Stimulated activated CD8-positive, alpha-beta memory T cell treated with anti-CD3 and anti-CD28 coated beads, Interleukin-2, amount 100 ng/mL, for 1 hour (primary cell): ENCODE measurements at places on chromosomes 12 and 14.

DNA sequence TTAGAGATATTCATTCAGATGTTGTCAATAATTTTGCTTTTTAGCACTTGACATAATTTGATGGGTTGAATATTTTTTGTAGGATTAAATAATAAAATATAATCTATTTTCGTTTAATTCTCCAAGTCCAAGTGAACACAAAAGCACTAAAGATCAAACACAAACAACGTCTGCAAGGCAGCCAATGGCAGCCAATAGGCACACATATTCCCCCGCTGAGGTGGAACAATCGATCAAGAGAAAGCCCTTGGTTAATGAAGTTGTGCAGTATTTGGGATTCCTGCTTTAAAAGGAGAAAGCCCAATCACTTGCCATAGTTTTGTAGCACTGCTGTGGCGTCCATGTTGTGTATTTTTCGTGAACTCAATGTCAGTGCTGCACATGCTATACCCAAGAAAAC, 1.5 kb downstream of the DHRS7 start:
- no peak for DNase-seq

- no peak for DNase-seq
Measured at GRCh38 chr14:56379956-56380355, 199.6 kb upstream of the TMEM260 start.

DNA sequence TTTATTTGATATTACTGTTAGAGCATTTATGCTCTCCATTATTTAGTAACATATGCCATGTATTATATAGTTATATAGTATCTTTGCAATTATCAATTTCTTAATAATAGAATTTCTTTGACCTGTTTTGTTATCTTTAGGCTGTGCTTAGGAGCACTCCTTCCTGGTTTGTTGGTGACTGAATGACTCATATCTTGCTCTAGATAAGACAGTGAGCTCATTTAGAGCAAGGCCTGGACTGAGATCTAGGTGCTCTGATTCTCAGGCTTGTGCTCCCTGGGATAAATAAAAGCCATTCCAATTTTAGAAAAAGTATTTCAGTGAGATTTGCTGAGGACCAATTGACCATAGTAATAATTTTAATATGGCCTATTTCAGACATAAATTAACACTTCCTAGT, 951.2 kb downstream of the FLRT2 start:
- DNase-seq = no peak

DNA sequence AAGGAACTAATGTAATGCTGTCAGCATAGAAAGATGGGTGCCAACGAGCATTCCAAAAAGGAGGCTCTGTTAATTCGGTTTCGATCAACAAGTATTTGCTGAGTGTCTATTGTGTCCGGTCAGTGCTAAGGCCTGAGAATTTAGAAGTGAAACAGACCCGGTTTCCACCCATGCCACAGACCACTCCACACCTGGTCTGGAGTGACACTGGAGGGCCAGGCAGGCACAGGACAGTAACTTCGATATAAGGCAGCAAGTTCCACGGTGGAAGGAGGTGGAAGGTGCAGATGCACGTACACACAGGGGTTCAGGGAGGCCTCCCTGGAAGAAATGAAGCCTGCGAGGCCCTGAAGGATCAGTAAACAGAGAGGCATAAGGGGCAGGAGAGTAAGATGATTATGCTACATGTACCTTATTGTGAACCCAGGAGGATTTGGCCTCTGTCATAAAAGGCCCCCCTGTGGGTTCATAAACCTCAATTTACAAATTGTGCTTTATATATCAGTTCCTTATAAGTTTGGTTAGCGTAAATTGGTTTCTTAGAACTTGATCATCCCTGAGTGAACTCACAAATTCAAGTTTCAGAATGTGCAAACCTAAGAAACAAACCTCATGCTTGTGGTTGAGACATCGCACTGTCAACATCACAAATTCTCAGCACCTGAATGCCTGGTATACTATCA, 25.9 kb downstream of the SSH1 start:
- DNase-seq = no peak

DNA sequence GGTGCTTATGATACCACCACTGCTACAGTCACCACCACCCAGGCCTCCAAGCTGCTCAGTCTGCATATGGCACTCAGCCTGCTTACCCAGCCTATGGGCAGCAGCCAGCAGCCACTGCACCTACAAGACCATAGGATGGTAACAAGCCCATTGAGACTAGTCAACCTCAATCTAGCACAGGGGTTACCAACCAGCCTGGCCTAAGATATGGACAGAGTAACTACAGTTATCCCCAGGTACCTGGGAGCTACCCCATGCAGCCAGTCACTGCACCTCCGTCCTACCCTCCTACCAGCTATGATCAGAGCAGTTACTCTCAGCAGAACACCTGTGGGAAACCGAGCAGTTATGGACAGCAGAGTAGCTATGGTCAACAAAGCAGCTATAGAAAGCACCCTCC, 55.1 kb downstream of the BRMS1L start:
- DNase-seq = no peak

DNA sequence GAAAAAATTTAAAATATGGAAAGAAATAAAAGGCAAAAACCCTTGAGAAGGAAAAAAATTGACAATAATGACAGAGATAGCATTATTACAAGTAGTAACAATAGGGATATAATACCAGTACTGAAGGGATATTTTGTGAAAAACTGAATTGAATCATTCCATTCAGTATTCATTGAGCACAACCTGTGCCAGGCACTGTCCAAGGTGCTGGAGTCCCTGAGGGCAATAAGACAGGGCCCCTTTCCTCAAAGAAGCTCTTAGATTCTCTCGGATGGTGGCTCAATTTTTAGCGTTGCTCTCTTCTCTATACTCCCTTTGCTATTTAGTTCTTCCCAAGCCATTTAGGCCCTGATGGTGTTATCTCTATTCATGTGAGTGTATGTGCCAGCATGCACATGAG, 34.3 kb upstream of the GAS2L3 start:
- no peak for DNase-seq

DNA sequence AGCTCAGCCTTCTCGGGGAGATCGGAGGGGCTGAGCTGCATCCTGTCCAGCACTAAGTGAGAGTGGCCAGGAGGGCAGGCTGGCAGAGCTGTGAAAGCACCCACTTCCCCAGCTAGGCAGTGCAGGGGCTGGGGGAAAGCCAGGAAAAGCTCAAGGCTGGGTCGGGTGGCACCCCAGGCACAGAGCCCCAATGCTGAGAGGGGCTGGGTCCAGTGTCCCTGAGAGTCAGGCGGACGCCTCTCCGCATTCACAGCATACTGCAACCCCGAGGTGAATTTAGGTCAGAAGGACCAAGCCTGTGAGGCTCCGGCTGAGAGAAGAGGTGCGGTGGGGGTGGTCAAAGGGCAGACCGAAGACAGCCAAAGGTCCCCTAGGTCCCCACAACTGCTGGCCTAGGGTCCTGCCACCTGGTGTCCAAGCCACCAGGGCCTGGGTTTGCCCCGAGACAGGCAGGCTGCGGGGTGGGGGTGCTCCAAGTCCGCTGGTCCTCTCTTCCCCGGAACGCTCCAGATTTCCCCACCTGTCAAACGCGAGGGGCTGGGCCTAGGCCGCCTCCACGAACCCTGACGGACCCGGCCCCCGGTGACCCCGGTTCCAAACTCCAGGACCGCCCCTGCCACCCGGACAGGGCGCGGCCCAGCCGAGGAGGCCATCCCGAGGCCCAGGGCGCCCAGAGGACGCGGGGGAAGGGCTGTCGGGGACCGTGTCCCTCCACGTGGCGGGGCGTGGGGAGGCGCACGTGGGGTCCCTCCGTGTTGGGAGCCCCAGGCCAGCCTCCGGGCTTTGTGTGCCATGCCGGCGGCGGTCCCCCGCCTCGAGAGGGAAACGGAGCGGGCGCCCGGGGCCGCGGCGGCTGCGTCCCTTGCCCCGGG, 527 bp downstream of the CAMKK2 start:
- DNase-seq = no peak

DNA sequence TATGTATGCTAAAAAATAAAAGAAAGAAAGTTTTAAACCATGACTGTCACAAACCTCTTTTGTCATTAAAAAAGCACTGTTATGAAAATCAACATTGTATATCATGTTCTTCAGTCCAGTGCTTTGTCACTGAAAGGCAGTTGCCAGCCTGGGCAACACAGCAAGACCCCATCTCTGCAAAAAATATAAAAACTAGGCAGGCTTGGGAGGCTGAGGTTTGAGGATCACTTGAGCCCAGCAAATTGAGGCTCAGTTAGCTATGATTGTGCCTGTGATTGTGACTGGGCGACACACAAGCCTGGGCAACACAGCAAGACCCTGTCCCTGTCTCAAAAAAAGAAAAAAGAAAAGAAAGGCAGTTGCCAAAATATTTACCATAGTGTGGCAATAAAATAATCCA, 102.7 kb upstream of the NAP1L1 start:
- DNase-seq = no peak
